Activated CD8-positive, alpha-beta T cell treated with anti-CD3 and anti-CD28 coated beads for 36 hours (primary cell): ENCODE measurements at places on chromosomes 7 and 10.

GRCh38 chr7:11193131-11193867 lies 219.6 kb downstream of the PHF14 start:
- DNase-seq = no peak

DNA sequence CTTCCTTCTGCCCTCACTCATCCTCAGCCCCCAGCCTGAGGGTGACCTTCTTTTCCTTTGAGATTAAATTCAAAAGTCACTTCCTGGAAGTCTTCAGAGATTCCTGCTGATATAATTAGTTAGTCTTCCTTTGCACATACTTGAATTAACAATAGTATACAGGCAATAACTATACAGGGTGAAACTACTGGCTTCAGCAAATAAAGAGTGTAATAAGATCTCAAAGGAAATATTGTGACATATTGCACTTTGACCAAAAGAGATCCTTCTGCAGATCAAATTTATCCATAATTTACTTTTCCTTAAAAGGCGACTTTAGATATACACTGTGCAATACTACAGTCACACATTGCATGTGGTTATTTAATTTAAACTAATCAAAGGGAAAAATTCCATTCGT lies 123.8 kb downstream of the SEMA3A start:
- DNase-seq = no peak

GRCh38 chr7:2838873-2839578 lies 5.1 kb downstream of the GNA12 start:
- no peak for DNase-seq

- no peak for DNase-seq
Measured at GRCh38 chr7:2087744-2088143, 145.0 kb downstream of the MAD1L1 start.

GRCh38 chr7:56287429-56288138 lies 171.4 kb upstream of the NUPR2 start:
- DNase-seq = peak; percentile 2

DNA sequence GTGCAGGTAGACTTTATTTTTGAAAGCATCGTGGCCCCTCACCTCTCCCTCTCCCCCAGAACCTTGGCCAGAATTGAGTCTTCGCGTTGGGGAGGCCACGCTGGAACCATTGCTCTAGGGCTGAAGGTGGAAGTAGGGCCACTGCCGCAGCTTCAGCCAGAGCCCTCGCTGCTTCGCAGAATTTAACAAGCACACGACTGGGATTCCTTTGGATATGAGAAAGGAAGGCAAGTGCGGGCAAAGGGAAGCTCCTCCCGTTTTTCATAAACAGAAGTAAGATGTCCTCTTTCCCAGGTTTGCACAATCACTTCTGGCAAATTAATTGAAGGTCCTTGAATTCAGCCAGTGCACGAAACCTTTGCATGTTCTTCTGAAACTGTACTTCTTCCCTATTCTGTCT lies 168.1 kb downstream of the CCDC3 start:
- no peak for DNase-seq

DNA sequence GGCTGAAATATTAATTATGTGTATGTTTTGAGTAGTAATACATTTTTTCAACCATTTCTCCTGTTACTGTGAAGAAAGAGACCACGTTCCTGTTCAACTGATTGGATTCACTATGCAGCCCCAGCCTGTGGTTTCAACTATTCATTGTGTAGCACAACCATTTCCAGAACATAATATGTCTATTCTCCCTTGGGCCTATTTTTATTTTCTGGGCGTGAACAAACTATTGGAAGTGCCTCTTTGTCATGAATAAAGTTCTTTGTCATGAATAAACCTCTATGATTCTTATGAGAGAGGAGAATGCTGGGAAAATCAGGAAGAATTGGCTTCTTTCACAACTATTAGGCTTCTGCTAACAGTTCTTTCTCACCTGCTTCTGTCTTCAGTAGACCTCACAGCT lies 152.4 kb downstream of the GNAT3 start:
- no peak for DNase-seq

- no peak for DNase-seq
Measured at GRCh38 chr10:48791267-48791928, 106.7 kb downstream of the WDFY4 start.

- no peak for DNase-seq
Measured at GRCh38 chr10:49837051-49837478, 74.9 kb upstream of the OGDHL start.

DNA sequence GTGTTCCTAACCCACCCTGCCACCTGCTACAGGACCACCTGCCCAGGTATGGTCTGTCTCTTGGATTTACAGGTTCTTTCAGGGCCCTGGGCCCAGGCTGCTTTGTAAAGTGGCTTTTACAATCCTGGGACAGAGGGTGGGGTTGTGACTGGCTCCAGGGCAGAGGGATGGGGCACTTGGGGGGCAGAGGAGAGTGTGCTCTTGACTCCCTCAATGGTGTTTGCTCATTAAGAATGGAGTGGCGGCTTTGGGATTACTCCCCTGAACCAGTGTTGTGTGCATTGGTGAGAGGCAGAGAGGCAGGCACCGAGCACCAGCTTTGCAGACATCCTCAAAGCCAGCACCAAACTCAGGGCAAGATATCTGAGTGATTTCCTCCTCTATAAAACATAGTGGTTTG lies 43.5 kb downstream of the VWA2 start:
- DNase-seq = no peak

DNA sequence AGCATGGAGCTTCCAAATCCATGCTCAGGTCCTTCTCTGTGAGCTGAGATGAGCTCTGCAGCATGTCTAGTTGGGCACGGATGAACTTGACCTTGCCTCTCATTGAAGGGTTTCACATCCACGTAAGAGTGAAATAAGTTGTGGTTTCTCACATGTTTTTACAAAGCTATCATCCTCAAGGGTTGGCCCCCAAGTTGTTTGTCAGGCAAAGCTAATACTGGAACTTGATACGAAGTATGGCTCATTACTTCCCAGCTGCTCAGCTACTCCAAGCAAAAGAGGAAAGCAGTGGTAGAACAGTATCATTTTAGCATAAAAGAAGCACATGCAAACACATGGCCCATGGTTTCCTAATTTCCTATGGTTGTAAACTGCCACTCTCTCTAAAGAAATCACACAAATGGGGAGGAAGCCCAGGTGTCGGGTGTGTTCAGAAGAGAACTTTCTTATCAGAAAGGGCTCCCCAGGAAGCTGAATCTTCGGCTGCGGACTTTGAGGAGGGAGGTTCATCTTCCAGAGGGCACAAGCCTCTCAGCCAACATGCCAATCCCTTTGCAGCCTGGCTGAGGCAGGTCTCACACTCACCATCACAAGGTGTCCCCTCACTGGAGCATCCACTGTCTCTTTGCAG lies 45.3 kb downstream of the PDLIM1 start:
- no peak for DNase-seq

- no peak for DNase-seq
Measured at GRCh38 chr10:114394531-114394930, 9.8 kb downstream of the AFAP1L2 start.

- no peak for DNase-seq
Measured at GRCh38 chr10:80694930-80695329, 157.2 kb downstream of the SH2D4B start.

DNA sequence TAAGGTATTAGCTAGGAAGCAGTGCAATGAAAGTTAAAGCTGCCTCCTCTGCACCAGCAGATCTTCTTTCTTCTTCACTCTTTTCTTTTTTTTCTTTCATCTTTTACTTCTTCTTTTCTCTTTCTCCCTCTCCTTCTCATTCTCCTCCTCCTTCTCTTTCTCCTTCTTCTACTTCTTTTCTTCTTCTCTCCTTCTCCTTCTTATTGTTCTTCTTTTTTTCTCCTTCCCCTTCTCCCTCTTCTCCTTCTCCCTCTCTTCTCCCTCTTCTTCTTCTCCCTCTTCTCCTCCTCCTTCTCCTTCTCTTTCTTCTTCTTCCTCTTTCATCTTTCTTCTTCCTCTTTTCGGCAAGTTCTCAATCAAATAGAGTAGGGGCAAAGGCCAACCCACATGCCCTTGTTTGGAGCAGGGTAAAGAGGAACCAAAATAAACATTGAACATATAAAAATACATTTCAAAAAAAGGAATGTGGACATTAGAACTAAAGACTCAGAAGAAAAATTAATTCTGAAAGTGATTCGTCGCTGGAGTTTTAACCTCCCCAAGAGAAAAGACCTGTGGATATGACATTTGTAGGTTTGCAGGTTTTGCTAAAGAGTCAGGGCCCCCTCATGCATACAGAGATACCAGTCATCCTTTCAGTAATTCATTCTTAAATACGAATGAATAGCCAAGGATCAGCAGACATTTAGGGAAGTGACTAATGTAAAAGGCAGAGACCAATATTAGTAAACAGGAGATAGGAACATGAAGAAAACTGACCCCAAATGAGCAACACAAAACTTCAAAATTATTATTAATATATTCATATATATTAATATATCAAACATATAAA lies 93.0 kb upstream of the RSU1 start:
- no peak for DNase-seq

GRCh38 chr7:28698840-28699239 lies 259.3 kb downstream of the TRIL start:
- DNase-seq = no peak

DNA sequence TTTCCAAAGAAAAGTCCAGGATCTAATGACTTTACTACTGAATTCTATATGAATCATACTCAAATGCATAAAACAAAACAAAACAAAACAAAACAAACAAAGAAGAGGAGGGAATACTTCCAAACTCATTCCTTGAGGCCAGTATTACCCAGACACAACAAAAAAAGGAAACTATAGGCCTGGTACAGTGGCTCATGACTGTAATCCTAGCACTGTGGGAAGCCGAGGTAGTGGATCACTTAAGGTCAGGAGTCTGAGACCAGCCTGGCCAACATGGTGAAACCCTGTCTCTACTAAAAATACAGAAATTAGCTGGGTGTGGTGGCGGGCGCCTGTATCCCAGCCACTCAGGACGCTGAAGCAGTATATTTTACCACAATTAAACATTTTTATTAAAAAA lies 114.6 kb downstream of the NRBF2 start:
- no peak for DNase-seq

DNA sequence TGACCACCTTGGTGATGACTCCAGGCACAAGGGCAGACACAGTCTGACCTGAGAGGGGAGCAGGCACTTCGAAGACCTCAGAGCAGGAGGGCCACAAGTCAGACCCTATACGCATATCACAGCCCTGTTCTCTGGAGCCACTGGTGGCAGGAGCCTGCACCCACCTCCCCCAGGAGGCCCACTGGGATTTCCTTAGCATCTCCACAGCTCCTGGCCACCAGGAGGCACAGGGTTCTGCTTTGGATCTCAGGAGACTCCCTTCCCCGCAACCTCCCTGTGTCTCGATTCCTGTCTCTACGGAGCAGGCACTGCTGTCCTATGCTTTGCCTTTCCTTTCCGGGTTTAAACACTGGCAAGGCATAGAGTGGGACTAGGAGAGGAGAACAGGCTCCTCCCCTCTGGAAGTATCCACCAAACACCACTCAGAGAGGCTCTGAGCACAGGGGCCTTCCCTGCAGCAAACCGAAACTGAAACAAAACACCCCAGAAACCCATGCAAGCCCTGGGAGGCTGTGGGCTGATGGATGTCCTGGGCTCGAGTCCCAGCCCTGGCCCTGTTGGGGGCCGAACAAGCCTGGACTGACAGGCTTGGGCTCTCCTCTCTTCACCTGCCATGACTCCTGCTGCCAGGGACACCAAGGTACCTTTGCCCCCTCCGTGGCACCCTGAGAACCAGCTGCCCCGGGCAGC lies 166.3 kb downstream of the NEURL1 start:
- peak; percentile 73 for DNase-seq

DNA sequence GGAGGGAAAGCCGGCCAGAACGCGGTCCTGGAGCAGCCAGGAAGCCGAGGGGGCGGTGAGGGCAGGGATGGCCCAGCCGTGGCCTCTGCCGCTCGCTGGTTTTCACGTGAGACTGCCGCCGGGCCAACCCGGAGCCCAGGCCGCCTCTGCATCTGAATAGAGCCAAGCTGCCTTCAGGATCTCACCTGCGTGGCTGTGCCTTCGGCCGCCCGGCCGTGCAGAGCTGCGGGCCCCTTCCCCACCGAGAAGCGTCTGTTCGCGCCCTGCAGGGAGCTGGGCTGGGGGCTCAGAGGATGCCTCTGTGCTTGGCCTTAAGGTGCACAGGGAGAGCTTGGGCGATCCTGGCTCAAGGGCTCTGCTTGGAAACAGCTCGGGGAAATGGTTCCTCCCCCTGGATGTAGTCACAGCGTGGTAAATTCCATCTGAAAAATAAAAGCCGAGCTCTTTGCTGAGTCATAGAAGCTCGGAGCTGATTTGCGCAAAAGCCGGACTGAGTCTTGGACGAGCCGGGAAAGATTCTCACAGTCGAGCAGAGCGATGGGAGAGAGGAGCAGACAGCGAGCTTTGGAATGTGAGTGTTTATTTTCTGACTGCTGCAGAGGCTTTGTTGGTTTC lies at the start of gene JAKMIP3:
Gene JAKMIP3, plus strand, starts transcription at position 456 of the 615 bp plus-strand sequence. CDS start 38,863 bp downstream, outside the sequence.
- no peak for DNase-seq

- DNase-seq = no peak
Measured at GRCh38 chr10:78931321-78932053, 137.3 kb upstream of the ZMIZ1 start.

DNA sequence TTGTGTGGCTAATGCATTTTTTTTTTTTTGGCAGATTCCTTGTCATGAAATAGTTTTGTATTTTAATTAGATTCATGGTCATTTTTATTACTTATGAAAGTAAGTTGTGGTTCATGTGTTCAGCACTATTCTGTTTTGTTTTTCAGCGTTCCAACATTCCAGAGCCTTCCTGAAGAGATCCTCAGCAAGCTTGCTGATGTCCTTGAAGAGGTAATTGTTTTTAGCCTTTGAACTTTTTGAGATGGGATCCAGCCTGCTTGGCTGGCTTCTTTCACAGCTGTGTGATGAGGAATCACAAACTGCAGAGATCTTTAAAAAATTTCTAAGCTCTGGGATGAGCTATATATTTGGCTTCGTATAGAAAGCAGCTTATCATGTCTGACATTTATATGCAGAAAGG lies 208.0 kb upstream of the CSTF2T start:
- no peak for DNase-seq

DNA sequence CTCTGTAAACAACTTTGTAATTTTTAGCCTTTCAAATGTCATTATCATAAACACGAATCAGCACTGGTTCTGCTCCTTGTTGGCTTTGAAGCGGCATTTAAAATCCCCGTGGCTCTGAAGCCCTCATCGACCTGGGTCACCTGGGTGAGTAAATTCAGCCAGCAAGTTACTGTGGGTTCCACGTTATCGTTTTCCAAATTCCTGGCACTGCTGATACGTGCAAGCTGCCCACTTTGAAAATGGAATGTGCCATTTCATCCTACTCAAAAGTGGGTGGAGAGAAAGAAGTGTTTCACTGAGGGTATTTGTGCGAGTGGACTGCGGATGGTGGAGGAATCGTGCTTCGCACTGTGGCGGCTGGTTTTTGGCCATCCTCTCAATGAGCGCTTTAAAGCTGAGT lies 281.7 kb downstream of the KLF6 start:
- DNase-seq = no peak
